ENCODE measurements at places on chromosomes 3 and 15.

DNA sequence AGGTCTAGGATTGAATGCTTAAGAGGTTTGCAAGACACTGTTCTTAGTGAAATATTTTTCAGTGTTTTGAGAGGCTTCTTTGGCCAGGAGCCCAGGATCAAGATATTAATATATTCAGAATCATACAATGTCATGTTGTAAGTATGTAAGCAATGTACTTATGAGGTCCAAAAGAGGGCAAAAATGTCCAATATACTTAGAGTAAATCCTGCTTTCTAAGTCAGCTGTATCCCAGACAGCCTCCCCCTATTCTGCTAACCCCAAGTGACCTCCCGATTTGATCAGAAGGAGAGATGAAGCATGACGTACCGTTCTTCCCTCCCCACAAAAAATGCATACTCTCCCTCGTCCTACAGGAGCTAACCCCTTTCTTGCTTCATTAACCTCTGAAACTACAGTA is 70.9 kb downstream of the CHAC1 start:
- DNase-seq = no peak

DNA sequence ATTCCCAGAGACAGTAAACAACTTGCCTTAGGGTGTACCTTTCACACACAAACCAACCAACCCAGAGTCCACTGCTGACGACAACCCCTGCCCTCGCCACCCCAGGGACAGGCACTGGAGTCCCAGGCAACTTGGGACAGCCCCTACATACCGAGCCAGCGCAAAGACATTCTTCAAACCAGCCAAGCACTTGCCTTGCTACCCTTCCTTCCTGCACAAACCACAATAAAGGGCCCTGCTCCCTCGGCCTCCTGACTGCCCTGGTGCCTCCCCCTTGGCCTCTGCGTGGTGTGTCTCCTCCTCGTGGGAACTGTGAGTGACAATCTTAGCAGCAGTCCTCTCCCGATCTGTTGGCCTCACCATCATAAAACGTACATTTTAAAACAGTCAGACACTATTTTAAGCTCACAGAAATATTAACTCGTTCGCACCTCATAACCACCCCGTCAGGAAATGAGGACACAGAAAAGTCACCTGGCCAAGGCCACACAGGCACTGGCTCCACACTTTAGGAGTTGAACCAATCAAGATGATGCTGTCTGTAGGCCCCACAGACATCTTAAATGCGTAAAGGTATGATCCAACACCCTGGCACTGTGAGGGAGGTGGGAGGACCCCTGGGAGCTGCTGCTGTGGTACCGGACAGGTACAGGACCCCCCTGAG is 113.8 kb downstream of the ADCY5 start:
- DNase-seq = no peak

GRCh38 chr3:197241173-197241572 is 57.2 kb downstream of the DLG1 start:
- DNase-seq = no peak

DNA sequence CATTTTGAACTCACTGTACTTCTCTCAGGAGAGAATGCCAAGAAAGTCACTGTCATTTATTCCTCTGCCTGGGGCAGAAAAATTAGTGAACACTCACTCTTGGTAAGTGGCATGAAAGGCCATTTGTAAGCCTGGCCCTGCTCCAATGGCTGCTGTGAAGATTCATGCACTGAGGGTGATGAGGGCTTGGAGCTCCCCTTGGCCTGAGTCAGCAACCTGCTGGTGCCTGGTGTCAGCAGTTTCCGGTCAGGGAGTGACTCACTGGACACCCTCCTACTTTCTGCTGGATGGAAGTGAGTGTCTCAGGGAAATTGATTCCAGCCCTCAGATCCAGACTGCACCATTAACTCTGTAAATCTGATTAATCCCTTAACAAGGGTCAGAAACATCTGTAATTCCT is 37.6 kb downstream of the TRA2B start:
- no peak for DNase-seq

DNA sequence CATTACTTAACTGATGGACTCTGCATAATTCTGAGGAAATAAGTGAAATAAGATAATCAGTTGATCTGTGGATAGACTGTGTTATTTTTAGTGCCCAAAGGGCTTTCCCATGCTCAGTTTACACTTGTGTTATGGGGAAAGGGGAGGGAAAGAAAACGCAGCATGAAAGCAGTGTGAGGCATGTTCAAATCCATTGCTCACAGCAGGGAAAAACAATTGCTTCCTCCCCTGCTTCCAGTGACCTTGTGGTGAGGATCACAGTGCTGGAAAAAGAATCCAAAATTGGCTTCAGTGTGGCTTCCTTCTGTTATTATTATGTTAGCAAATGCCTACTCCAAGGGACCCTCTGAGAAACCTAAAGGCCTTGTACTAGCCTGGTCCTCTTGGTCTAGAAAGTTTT is 285.1 kb upstream of the CDIN1 start:
- no peak for DNase-seq
